Activated CD4-positive, alpha-beta T cell treated with anti-CD3 and anti-CD28 coated beads, Interleukin-2, amount 50 U/mL, for 1 hour (primary cell): ENCODE measurements at places on chromosomes 2 and 18.

DNA sequence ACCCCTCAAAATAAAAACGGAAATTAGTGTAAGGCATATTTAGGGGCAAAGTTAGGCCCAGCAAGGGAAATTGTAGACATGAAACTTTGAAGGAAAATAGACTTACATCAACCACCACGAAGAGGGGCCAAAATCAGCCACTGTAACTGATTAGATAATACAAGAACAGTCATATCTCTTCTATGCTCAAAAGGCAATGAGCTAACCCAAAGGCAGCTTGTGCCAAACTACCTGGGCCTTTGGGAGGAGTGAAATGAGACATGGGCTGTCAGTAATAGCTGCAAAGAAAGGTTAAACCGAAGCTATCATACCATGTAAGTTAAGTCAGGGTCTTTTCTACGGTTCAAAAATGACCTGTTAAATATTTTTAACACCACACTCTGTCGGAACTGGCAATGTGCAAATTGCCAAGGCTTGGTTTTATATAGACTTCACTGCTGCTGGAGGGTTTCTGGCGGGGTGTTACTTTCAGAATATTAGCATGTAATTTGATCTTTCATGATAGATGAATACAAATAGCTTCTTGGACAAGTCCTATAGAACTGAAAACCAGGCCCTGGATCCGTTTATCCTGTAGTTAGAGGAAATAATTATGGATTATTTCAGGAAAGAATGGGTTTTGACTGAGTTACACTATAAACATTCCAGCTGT is 69.6 kb downstream of the ACVR1 start:
- no peak for DNase-seq

DNA sequence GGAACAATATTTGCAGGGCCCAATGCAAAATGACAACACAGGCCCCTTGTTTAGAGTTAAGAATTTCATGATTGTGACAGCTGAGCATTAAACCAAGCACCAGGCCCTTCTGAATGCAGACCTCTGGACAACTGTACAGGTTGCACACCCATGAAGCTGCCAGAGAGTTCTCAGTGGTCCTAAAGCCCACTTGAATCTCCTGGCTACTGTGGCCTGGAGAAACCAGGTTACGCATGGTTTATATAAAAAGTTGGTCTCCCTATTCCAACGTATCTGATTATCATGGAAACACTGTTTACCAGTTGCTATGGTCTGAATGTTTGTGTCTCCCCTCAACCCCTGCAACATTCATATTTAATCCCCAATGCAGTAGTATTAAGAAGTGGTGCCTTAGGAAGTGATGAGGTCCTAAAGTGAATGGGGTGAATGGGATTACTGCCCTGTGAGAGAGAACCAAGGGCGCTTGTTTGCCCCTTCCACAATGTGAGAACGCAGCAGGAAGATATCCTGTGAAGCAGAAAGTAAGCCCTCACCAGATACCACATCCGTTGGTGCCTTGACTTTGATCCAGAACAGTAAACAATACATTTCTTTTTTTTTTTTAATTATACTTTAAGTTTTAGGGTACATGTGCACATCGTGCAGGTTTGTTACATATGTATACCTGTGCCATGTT is 48.0 kb upstream of the ANXA4 start:
- peak; percentile 35 for DNase-seq

DNA sequence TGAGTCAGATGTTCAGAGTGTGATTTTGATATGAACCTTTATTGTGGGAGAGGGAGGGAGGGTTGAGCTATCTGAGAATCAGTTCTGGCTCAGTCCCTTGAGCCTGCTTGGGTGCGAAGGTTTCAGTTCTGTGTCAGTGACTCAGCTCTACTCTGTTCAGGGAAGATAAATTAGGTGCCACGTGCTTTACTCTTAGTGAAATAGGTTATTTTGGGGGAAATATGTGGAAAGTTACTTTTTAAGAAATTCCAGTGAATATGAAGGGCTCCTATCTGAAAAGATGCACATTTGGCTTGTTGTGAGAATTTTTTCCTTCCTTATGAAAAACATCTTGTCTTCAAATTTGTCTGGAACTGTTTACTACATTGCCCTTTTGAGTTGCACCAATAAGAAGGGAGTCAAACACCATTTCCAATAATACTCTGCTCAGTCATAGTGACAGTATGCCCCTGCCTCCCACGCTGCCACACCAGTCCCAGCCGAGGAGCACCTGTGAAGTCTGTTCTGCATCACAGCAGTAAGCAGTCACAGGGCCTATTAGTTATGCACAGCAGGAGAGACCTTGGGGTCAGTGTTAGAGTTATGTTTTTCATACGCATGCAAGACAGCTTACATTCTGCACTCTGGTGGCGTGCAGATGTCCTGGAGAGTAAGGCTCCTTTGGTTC is 32.8 kb upstream of the DNAH7 start:
- DNase-seq: no peak

DNA sequence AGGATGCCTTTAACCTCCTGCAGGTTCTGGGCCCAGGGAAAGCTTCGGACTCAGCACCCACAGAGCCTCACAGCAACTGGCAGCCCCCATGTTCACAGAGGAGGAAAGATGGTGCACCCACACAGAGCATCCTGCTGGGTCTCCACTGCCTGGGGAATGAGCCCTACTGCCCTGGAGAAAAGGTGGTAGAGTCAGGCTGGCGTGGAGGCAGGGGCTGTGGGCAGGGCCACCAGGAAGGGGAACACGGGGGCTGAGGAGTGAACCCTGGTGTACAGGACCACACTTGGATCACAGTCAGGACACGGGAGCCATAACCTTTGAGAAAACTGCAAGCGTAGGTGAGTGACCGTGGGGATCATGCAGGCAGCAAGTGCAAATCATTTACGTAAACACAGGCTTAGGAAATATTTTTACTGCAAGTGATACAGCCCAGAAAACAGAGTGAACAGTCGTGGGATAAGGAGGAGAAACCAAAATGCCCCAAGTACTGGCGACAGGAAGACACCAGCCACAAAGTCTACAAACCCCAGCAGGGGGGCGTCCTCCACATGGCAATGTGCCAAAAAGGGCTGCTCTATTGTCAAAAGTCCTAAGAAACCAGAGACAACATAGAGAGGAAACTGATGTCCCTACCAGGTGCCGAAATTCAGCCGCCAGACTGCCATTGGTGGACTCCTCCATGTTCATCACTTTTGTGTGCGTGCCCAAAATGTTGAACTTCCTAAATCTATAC is 27.6 kb downstream of the STAT1 start:
- DNase-seq: no peak

- DNase-seq: no peak
Measured at GRCh38 chr18:79765491-79766245, 32.1 kb upstream of the KCNG2 start.

- DNase-seq: no peak
Measured at GRCh38 chr2:70474256-70474848, 79.3 kb downstream of the TGFA start.

DNA sequence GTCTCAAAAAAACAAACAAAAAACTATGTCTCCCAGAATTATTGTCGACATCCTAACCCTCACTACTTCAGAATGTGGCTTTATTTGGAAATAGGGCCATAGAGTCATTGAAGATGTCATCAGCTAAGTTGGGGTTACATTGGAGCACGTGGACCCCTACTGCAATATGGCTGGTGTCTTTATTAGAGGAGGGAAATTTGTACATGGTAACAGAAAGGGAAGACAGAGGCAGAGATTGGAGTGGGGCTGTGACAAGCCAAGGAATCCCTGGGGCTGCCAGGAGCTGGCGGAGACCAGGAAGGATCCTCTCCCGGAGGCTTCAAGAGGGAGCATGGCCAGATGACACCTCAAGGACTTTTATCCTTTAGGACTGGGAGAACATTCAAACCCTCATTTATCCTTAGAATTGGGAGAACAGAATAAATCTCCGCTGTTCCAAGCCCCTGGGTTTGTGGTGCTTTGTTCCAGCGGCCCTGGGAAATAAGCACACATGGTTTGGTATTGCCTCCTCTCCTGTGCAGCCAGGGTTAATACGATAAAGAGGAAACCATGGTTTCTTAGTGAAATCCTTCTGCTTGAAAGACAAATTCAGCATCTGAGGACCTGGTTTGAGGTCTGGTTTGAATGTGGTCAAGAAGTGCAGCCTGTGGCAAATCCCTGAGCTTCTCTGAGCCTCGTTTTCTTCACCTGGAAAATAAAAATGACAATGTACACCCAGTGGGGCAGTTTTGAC is 184.7 kb downstream of the MYCN start:
- DNase-seq: no peak

GRCh38 chr2:38394903-38395341 is 17.8 kb upstream of the ATL2 start:
- no peak for DNase-seq

GRCh38 chr2:59706729-59707128 is 846.7 kb downstream of the BCL11A start:
- DNase-seq: no peak

GRCh38 chr2:158443606-158444005 is 12.9 kb downstream of the CCDC148 start:
- DNase-seq: no peak

GRCh38 chr2:235234736-235235135 is 259.1 kb upstream of the AGAP1 start:
- DNase-seq: no peak

- no peak for DNase-seq
Measured at GRCh38 chr2:42042631-42043355, 5.0 kb upstream of the PKDCC start.

DNA sequence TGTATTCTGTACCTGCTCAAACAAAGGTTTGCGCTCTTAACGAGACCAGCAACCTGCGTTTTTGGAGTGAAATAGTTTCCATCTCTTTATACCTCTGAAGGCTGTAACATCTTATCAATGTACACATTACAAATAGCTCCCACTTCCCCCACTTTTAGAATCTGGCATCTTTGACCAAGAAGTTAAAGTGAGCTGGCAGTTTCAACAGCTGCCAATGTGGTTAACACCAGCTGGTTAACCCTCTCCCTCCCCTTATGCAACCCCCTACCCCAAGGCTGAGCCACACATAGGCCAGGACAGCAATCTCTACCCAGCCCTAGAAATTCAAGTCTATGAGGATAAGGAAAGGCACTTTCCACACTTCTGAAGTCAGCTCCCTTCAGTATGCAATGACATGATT is 2.2 kb upstream of the SERTAD2 start:
- DNase-seq: no peak

GRCh38 chr18:66616523-66616983 is 12.7 kb upstream of the CDH19 start:
- no peak for DNase-seq

DNA sequence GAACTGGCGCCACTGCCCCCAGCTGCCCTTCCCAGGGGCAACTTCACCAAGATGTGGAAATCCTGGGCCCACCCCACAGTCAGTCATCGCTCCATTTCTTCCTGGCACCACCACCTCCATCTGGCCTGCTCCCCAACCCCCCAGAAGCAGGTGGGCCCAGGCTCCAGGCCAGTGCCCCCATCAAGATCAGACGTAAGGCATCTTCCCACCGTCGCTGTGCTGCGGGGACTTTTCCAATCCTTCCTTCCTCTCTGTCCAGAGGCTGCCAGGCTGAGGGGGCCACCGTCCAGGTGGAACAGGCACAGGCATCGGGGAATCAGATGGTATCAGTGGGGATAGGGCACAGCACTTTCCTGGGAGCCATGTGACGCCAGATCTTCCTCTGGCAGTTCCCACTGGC is 8.1 kb downstream of the PRLH start:
- no peak for DNase-seq

DNA sequence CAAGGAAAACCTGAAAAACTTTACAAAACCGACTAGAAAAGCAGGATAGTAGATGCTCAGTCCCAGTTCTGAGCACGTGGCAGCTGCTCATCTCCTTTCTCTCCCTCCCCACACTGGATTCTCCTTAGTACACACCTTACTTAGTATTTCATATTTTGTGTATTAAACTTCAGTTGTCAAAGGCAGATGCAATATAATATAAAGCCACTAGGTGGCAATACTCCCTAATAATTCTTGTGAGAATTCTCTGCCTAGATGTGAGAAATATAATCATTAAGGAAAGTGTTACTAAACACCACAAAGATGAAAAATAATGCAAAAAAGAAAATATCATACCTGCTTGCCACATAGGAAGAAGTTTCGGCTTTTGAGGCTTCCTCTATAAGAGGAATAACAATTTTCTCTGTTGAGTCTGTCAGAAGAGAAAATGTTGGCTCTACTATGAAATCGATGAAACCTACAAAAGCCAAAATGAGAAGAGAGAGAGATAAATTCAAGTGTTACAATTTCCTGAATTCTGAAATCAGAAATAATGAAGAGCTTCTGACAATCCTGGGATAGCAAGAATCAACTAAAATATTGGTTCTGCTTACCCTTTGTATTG is 200.6 kb downstream of the PPP1R1C start:
- no peak for DNase-seq

GRCh38 chr18:13510594-13510993 is 215.8 kb downstream of the FAM210A start:
- DNase-seq: no peak

DNA sequence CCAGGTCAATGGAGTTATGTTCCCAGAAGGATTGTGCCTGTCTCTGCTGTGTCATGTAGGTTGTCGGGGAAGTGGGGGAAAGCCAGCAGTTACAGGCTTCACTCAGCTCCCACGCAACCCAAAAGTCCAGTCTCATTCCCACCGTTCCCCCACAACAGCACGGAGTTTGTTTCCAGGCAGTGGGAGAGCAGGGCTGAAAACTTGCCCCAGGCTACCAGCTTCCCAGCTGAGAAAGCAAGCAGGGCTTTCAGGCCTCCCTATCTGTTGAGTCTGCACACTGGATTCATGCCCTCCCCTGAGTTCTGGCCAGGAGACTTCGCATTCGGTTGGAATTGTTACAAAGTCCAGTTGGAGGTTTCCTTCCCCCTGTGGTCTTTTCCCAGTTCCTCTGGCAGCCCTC is 76.3 kb downstream of the TMX3 start:
- no peak for DNase-seq

DNA sequence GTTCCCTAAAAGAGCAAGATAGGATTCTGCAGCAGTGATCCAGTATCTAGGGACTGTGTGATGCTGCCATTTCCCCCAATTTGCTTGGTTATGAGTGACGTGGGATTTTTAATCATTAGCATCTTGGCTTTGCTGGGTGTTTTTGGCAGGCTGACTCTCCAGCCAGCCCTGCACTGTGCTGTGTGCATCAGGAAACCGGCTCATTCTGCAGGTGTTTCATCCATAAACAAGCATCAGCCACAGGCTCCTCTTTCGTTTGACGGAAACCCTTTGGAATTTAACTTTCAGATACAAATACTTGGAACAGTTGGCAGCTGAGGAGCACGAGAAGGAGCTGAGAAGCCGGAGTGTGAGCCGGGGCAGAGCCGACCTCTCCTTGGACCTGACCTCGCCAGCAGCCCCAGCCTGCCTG is 135.9 kb downstream of the TPGS2 start:
- no peak for DNase-seq

- no peak for DNase-seq
Measured at GRCh38 chr2:112321375-112322320, 46.3 kb downstream of the ZC3H6 start.
